KBM-7 (cell line): ENCODE measurements at places on chromosomes 7 and 10.

GRCh38 chr10:25865267-25865666 is 68.8 kb upstream of the MYO3A start:
- no peak for DNase-seq

- no peak for DNase-seq
Measured at GRCh38 chr7:2166625-2167280, 66.0 kb downstream of the MAD1L1 start.

DNA sequence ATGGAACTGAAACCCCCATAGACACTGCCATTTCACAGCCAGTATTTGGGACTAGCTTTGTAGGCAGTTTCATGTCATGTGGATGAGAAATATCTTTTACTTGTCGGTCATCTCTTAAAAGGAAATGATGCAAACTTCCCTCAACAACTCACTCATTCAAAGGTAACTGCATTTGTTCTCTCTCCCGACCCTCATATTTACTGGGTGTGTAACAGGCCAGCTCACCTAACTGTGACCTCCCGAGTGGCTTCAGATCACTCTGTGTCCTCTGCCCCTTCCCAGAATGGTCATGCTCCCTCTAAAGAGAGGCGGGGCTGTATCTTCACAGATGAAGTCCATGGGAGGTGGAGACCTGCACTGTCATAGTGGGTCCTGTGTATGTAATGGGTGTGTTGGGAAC is 14.7 kb downstream of the LRRC18 start:
- DNase-seq = no peak

- DNase-seq = no peak
Measured at GRCh38 chr7:24192691-24193090, 91.3 kb upstream of the NPY start.

GRCh38 chr7:48114115-48114514 is 25.1 kb downstream of the UPP1 start:
- DNase-seq = no peak

GRCh38 chr7:40316176-40316575 is 181.4 kb downstream of the SUGCT start:
- DNase-seq = no peak

GRCh38 chr10:79113827-79114226 is 45.1 kb downstream of the ZMIZ1 start:
- DNase-seq = no peak

DNA sequence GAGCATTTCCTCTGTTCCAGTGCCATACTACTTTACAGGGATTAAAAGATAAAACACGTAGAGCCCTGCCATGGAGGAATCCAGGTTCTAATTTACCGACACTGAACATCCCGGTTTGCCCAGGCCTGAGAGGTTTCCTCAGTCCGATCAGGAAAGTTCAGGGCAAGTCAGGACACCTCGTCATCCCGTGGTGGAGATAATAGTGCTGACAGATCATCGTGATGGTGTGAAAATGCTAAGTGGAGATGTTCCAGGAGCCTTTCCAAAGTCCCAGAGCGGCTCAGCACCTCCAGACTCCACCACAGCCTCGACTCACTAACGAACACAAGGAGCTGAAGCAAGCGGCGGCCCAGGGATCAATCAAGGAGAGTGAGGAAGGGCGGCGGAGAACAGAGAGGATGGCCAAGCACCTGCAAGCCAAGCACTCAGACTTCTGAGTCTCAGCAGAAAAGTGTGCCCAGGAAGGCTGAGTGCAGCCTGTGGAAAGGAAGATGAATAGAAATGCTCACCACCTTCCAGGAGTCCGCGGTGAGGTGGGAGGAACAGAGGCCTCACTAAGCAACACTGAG is 103.7 kb upstream of the VWC2 start:
- DNase-seq = no peak

DNA sequence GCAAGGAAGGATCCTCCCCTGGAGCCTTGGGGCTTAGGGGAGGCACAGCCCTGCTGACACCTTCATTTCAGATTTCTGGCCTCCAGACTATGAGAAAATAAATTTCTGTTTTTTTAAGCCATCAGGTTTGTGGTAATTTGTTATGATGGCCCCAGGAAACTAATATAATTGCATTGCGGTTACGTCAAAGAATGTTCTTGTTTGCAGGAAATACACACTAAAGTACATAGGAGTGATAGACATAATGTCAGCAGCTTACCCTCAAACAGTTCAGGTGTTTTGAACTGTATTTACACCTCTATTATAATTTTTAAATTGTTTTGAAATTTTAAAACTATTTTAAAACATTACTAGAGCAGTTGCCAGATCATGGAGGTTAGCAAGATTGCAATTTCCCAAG is 12.6 kb upstream of the FHIP2A start:
- no peak for DNase-seq

DNA sequence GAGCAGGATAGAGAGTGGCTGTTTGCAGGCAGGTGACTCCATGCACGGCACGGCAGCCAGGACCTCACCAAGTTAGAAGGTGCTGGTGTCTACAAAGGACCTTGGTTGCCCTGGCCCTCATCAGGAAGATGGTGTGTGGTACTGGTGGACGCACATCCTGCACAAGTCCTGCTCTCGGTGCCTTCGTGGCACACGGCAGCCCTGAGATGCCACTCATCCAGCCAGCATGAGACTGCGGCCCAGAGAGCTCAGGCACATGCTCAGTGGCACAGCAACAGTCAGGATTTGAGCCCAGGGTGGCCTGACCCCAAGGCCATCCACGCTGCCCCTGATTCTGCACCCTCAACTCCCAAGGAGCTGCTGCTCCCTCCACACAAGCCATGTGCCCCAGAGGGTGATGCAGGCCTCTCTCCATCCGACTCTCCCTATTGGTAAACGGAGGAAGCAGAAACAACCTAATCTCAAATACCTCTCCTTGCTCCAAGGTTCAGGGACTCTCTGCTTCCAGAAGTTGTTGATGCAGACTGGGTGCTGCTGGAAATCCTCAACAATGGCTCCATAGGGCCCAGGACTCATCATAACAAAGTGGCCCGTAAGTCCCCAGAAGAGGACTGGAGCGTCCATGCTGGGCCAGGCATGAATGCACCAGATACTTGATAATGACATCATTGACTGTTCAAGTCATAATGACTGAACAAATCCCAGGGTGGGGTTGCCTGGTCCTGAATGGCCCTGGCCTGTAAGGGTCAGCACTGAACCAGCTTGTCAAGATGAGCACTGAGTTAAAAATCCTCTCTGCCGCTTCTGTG is 93.6 kb downstream of the ARHGAP22 start:
- DNase-seq = no peak

DNA sequence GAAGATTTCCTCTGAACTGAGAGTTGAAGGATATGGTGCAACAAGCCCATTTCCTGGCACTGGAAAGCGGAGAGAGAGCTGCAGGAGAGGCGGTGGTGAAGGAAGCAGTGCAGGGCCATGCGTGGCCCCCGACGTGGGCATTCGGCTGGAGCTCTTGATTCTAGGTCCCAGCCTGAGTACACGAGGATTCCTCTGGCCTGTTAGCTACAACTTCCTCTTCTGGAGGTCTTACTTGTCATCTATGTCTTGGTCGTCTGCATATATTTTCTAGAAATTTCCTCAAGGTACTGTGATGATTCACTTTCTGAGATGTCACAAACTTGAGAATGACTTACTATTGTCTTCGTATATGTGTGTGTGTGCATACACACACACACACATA is 59.2 kb upstream of the JAZF1 start:
- DNase-seq = no peak
